SJCRH30 (cell line): ENCODE measurements at places on chromosomes 4 and X.

GRCh38 chr4:1309261-1310010, 19.7 kb downstream of the MAEA start:
- DNase-seq = peak; percentile 96

DNA sequence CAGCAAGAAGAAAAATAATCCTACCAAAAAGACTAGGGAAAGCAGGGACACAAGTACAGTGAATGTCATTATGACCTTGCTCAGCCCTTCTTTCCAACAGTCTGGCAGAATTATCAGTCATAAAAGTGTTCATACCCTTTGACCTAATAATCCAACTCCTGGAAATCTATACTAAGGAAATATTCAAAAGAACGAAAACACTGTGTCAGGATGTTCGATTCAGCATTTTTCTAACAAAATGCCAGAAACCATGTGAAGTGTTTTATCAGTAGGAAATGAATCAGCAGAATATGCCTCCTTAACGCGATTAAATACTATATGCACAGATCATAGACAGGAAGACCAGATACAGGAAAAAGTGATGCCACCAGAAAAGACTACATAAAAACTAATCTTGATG, 16.2 kb upstream of the S100G start:
- DNase-seq = no peak

- DNase-seq = no peak
These were observed 143.7 kb downstream of the RASL11B start for GRCh38 chr4:53005808-53006207.

GRCh38 chr4:67080046-67080557, 465.2 kb downstream of the CENPC start:
- peak; percentile 6 for DNase-seq

- no peak for DNase-seq
These were observed 25.1 kb upstream of the CLDN34 start for GRCh38 chrX:9942086-9942485.

DNA sequence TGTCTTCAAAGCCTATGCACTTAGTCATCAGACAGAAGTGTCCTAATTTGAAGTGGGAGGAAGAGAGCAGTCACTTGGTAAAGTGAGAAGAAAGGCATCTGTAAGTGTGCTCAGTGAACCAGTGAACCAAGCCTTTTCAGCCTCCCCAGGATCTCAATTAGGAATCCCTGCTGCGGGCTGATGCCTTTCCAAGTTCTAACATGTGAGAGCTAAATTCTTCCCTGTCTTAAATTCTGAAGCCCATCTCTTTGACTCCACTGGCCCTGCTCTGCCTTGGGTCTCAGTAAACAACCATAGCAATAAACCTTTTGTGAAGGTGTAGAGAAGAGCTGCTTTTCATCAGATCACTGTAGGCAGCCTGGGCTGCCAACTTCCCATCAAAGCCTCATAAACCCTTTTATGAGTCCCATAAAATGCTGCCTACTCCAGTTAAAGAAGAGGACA, 701.2 kb upstream of the LCORL start:
- DNase-seq = no peak

- no peak for DNase-seq
These were observed 80.2 kb upstream of the BMP2K start for GRCh38 chr4:78695910-78696309.

DNA sequence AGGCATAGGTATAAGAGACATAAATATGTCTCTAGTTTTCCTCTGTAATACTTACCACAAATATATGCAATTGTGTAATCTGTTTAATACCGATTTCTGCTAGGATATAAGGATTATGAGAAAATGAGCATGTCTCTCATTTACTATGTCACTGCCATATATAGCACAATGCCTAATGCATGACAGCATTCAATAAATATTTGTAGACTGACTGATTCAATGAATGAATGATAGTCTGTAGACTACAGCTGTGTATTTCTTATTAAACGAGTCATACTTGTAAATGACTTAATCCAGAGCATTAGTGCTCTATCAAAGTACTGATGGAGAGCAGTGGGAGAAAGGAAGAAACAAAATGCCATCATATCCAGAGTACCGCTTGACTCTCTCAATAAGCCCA, 175.6 kb downstream of the PPP3CA start:
- no peak for DNase-seq

DNA sequence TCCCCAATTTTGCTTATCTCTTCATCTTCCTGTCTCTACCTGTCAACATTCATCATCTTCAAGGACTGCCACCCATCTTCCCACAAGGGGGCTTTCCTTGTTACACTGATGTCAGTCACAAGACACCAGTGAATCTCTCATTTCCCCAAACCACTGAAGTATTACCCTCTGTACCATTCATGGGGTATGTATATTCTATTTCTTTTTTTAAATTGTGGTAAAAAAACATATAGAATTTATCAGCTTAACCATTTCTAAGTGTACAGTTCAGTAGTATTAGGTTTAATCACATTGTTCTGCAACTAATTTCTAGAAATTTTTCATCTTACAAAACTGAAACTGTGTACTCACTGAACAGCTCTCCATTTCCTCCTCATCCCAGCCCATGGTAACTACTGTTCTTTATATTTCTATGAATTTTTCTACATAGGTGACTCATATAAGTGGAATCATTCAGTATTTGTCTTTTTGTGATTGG, 98.6 kb downstream of the LARP7 start:
- no peak for DNase-seq

DNA sequence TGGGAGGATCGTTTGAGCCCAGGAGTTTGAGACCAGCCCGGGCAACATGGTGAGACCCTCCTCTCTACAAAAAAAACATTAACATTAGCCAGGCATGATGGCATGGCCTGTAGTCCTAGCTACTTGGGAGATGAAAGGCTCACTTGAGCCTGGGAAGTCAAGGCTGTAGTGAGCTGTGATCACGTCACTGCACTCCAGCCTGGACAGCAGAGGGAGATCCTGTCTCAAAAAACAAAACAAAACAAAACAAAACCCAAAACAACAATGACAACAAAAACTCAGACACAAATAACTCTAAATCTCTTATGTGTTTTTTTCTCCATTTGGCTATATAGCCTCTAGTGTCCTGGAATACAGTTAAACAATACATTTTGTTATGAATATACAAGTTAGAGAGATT, 127.3 kb upstream of the STK26 start:
- DNase-seq = no peak

DNA sequence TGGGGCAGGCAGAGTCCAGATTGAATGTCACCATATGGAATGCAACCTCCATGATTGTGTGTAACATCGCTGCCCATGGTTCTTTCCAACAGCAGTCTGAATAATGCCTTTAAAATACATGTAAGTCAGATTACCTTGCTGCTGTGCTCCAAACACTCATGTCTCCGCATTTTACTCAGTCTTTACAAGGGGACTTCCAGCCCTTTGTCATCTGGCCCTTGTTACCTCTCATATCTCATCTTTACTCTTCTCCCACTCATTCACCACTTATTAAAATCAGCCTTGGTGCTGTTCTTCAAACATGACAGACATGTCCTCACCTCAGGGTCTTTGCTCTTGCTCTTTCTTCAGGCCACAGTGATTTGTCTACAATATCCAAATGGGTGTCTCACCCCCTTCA, 200.4 kb upstream of the GYPA start:
- DNase-seq = no peak

DNA sequence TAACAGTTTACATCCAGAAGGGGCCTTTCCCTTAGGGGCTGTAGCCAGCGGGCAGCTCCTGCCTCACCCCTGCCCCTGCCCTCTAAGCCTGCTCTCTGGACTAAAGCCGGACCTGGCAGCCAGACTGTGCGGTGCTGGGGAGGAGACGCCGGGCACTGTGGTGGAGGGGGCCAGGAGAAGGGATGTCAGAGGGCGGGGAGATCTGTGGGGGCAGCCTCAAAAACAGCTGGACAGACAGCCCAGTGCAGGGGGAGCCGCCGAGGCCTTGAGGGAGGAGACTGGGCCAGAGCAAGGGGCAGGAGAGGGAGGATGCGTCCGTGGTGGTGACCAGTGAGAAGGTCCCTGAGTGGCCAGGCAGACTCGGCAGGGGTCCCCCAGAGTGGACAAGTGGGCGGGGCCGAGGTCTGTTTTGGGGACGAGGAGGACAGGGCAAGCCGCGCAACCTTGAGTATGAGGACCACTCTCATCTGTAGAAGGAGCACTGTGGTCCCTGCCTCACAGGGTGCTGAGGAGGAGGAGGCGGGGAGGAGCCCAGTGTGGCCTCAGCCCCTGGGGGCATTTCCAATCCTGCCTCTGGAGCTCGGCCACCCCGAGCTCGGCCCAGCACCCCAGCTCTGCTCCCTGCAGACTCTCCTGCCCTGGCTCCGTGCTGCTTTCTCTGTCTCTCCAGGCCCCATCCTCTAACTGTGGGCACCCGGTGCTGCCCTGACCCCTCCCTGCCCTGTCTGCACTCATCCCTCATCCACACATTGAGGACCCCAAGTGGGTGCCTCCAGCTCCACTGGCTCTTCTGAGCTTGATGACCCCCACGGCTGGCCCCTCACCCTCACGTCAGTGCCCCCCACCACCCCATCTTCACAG, 59.2 kb upstream of the NKX1-1 start:
- no peak for DNase-seq

DNA sequence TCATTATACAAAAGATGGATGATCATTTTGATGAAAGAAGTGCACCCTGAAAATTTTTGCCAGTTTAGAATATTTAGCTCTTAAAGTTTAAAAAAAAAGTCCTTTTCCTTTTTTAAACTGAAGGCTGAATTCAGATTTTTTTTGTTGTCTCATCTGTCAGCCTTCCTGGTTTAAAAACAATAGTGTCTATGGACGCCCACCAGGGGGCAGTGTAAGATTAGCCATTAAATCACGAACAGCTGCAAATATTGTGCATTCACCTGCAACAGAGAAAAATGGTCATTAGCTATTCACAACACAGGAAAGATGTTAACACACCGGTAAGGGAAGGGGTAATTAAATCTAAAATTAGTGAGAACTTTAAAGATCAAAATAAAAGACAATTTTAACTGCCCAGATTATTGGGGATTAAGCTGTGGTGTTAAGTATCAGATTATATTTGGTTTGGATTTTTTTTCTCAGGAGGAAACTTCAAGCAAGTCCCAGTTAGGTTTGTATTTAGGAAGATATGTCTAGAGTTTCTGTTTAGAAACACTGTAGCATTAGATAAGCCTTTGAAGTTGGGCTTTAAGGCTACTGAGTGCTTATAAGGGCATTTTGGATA, 4.4 kb upstream of the CXorf38 start:
- peak; percentile 32 for DNase-seq

GRCh38 chr4:85477534-85477933, 2.6 kb downstream of the ARHGAP24 start:
- peak; percentile 69 for DNase-seq

- peak; percentile 16 for DNase-seq
These were observed 185.7 kb downstream of the UNC5C start for GRCh38 chr4:95362906-95363558.

- peak; percentile 81 for DNase-seq
These were observed 114.7 kb downstream of the MXRA5 start for GRCh38 chrX:3231766-3232165.

GRCh38 chr4:109972786-109973528, 60.3 kb downstream of the EGF start:
- no peak for DNase-seq

GRCh38 chrX:3609810-3610209, 103.6 kb downstream of the PRKX start:
- DNase-seq = no peak

GRCh38 chr4:93648258-93648657, 180.3 kb upstream of the ATOH1 start:
- no peak for DNase-seq

DNA sequence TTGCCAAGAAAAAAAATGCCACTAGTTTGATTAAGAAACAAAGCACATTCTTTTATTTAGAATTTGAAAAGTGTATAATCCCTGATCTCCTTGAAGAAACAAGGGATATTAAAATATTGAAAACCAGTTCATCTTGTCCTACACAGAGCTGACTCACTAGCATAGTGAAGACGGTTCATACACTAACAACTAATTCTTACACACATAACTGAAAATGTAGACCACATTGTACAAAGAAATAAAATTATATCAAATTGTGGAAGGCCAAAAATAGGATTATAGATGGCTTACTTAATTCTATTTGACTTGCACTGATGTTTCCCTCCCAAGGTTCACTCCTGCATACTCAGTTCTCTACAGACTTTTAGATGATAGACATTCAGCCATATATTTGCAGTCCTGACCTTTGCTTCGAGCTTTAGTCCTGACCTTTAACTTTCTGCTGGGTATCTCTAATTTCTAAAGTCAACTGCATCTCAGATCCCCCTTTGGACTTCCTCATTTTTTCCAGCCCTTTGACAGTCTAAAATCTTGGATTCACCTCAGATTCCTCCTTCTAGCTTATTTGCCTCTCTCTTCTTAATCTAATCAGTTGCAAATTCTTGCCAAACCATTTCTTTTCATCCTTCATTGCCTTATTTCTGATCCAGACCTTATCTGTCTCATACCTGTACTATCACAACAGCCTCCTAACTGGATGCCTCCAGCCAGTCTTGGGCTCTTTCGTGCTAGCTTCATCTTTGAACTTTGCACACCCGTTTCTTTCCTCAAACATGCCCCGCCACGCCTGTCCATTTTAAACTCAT, 4.5 kb upstream of the WWC2 start:
- no peak for DNase-seq

- DNase-seq = no peak
These were observed 52.2 kb upstream of the BLTP1 start for GRCh38 chr4:122099896-122100295.

- peak; percentile 20 for DNase-seq
These were observed 97.3 kb upstream of the DCLK2 start for GRCh38 chr4:149980941-149981340.

DNA sequence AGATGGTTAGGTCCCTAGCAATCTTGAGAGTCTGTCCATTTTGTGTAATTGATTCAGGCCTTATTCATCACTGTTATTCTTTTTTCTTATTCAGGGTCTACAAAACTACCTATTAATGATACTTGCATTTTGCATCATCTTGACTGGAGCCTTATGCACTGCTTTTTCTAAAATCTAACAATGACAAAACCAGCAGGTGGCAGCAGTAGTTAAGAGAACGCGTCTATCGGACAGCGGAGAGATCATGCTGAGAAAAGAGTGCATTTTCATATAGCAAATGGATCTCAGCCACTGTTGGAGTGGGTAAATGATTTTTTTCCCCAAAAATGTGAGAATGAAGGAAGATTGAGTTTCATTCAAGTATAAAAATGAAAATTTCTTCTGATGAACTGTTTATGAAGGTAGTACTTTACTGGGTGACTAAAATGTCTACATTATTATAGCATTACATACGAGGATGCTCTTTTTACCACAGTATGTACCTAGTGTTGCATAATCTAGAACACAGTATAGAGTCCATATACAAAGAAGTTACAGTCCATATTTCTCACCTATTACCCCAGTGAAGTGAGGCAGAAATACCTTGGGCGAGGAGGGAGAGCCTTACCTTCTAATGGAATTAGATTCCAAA, 43.2 kb downstream of the TMEM144 start:
- DNase-seq = peak; percentile 53

- DNase-seq = peak; percentile 15
These were observed 236.1 kb downstream of the MGST2 start for GRCh38 chr4:139901531-139902320.
